ENCODE measurements at places on chromosomes 12 and 14. TPM values are rescaled to one million over a fixed set of nuclear protein-coding genes. Genes with fewer than 3 reads are reported as not detected.

GRCh38 chr12:107442326-107442987 lies 243.1 kb upstream of the PWP1 start:
- peak; percentile 20 for DNase-seq

AVPR1A gene
- not detected for total RNA-seq

SLC10A1 gene
- not detected for total RNA-seq

SP1 gene
- 26.5 TPM for total RNA-seq

DNA sequence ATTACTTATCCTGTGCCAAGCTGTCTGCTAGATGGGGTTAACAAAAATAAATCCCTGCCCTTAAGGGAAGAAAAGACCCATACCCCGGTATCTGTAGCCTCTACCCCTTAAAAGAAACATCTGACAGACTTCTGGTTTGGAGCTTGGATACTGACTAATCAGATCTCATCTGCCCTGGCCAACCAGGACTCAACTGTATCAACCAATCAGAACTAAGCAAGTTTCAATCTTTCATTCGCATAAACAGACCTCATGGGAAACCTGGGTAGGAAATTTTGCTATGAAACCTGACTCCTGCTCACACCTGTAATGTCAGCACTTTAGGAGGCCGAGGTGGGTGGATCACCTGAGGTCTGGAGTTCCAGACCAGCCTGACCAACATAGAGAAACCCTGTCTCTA lies 26.4 kb upstream of the PRMT8 start:
- no peak for DNase-seq

DNA sequence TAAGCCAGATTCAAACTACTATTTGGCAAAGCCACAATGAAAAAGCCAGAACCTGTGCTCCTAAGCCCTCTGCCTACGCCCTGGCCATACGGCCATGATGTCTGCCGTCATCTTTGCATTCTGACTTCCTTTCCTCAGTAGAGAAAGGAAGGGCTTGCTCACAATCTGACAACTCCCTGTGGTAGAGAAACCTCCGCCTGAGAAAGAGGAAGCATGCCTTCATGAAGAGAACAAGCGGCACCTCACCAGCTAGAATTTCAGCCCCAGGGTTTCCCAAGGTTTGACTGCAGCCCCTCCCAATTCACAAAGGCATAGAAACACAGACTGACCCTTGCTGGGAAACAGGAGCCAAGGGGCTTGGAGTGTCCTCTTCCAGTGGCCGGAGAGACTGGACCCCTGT lies 25.7 kb downstream of the TEP1 start:
- DNase-seq: no peak

DTX3 gene
- 19.3 TPM for total RNA-seq

- DNase-seq: peak; percentile 68
Observed at GRCh38 chr12:30847259-30847658, 79.3 kb upstream of the TSPAN11 start.

STXBP6 gene
- 40.2 TPM for total RNA-seq

DNA sequence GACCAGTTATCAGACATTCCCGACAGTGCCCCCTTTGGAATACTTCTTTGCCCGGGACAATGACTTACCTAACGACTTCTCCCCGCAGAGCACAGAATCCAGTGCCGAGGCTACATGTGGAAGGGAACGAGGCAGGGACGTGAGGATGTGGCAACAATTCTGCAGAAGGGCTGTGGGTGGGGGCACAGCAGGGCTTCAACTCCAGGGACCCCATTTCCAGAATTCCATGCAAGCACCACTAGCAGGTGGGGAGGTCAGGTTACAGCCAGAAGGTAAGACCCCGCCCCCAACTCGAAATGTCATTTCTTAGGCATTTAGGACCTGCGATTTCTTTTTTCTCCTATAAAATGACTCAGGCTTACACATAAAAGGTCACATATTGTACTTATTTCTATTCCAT lies 207.9 kb downstream of the TMEM132C start:
- DNase-seq: no peak

LRP6 gene
- total RNA-seq: 8.0 TPM

NFE2 gene
- not detected for total RNA-seq

GRCh38 chr12:79939728-79940310 lies 4.9 kb upstream of the PPP1R12A start:
- no peak for DNase-seq

GRCh38 chr12:51687614-51688013 lies 96.6 kb downstream of the SCN8A start:
- peak; percentile 70 for DNase-seq

- no peak for DNase-seq
Observed at GRCh38 chr12:88642675-88643431, 62.6 kb upstream of the KITLG start.

CLEC1A gene
- not detected for total RNA-seq

All from LHCN-M2 (cell line).